ENCODE measurements at places on chromosomes 6 and 20.

DNA sequence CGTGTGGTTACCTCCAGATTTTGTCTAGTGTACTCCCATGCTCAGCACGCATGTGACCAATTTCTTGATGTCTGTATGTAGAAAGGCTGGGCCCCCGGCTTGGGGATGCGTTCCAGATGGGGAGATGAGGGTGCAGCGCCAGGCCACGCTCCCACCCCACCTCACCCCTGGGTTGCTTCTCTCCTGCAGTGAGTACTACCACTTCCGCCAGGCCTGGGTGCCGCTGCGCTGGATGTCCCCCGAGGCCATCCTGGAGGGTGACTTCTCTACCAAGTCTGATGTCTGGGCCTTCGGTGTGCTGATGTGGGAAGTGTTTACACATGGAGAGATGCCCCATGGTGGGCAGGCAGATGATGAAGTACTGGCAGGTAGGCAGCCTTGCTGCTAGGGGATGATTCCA lies 11.5 kb upstream of the SRF start:
- DNase-seq: no peak

DNA sequence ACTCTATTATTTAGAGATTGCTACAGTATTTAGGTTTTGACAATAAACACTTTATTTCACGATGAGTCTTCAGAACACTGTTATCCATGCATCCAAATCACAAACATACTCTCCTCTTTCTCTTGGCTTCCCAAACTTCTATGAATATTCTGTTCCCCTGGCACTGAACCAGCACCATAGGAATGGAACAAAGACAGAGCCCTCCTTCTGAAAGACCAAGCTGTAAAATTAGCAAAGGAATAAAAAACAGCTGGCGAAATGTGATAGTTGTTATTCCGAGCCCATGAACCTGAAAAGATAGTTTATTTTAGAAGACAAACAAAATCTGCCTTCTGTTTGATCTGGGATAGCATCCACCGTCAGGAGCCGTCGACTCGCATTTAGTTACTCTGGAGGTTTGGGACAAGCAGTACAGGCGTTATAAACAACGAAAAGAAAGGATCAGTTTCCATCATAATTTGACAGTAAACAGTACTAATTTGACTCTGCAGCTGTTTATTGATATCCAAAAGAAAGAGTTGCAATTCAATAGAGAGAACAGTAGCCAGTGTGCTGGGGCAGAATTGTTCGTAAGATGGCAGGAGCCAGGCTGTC lies 161.4 kb downstream of the CLIC5 start:
- no peak for DNase-seq

GRCh38 chr6:9789201-9789600 lies 625.7 kb downstream of the TFAP2A start:
- no peak for DNase-seq

DNA sequence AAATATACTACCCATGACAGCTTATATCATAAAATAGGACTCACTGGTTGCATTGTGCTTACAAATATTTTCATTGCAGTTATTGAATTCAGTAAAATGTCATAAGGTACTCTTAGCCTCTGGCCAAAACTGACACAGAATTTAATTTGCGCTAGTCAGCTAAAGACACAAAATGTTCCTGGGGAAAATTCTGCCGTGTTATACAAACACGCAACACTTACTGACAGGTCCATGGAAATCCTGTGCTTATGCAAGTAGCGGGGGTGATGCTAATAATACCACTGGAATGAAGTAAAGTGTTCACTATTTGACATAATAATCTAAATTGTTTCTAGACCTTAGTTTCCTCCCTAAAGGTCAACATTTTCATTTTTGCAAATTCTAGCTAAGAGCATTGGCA lies 354.4 kb upstream of the RSPO3 start:
- DNase-seq: no peak
